ENCODE measurements at places on chromosomes 5 and 9.
A peak's percentile ranks its signal among the peaks of the same experiment; 100 is the strongest.

DNA sequence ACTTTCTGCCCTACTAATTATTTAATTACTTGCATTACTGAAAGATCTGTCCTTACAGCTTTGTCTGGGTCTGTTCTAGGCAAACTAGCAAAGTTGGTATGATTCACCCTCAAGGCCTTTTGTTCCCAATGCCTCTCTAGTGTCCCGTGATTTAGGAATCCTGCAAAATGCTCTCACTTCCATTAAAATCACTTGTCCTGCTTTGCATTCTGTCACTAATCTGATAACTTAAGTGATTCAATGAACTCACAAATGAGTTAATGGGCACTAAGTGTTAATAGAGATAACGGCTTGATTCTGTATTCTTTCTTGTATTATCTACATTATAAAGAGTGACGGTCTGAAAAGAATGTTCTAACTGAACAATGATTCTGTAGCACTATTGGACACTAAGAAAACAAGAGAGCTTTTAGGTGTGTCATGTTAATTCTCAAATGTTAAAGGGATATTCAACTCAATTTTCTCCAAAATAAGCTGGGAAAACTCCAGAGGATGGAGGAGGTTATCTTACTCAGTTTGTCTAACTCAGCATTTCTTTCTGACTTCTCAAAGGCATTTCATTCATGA, 697.3 kb downstream of the CETN3 start:
- DNase-seq, result no peak

DNA sequence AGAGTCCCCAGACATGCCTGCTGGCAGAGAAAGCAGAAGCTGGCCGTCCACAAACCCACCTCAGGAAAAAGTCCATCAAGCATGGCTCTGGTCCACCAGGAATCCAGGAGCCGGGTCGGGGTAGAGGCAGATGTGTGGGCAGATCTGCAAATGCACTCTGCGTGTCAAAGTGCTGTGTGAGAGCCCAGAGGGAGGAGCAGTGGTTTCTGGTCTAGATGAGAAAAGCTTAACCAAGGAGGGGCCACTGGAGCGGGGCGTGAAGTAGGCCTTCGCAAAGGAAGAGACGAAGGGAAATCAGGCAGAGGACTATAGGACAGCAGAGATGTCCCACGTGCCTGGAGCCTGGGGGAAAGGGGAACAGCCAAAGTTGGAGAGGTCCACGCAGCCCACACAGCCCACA, 40.0 kb downstream of the TTLL11 start:
- no peak for DNase-seq

GRCh38 chr9:121622387-121623203, 28.8 kb upstream of the DAB2IP start:
- DNase-seq, result peak; percentile 29

DNA sequence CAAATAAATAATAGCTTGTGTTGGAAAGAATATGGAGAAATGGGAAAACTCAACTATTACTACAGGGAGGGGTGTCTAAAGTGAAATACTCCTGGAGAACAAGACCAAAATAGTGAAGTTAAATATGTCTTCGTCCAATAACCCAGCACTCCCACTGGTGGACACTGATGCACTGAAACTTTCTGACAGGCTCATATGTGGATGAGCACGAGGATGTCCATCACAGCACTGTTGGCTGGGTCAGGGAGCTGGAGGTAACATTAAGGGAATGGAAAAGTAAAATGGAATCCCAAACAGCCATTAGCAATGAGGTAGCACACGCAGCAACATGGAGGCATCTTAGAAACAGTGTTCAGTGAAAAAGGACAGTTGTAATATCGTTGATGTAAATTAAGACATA, 86.5 kb downstream of the LMNB1 start:
- no peak for DNase-seq

DNA sequence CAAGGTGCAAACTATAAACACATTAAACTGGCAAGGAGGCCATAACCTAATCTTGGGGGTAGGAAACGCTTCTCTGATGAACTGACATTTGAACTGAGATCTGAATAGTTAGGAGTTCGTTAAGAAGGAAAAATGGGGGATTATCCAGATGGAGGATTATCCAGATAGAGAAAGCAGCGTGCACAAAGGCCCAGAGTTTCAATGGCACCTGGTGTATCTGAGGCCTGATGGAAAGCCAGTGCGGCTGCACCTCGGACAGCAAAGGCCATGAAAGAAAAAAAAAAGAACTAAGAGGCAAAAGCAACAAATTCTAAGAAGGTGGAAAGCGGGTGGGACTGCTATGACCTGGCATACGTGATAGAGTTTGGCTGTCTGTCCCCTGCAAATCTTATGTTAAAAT, 13.0 kb upstream of the CTNNAL1 start:
- DNase-seq, result no peak

- DNase-seq, result no peak
Measured at GRCh38 chr9:98477884-98478283, 222.4 kb upstream of the TBC1D2 start.

GRCh38 chr5:9712911-9713310, 82.8 kb upstream of the TAS2R1 start:
- no peak for DNase-seq

GRCh38 chr9:32703635-32704034, 68.2 kb upstream of the TAF1L start:
- no peak for DNase-seq

DNA sequence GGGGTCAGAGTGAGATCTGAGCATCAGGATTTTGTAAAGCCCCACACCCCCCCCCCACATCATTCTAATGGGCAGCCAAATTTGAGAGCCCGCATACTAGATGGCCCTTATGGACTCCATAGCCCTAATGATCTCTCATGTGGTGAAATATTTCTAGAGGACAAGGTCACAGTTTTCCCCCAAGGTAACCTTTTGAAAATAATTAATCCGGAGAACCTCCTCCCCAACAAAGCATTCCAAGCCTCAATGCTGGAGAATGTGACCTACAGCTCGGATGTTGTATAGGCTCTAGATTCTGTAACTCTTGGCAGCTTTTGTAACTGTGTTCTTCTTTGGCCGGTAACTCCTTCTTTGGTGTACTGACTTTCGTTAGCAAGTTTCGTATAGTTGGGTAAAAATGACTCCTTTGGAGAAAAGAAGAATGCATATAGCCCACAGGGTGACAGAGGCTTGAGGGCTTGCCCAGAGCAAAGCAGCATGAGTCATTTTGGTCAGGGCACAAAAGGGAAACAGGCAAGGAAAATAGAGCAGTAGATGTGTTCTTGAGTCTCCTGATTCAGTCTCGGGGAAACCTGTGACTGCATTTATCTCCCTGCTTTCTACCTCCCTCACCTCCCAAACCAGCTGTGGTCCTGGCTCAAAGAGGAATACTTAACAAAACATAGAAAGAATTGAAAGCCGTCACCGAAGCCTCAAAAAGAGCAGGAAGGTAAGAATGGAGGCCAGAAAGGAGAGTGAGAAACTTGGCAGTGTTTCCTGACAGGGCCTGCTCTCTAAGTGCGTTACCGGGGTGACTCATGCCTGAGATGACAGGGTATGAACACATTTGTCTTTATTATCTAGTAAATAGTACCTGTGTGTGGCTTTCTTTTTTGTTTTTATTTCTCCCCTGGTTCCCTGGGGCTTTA, 6.6 kb upstream of the XPA start:
- DNase-seq, result no peak

DNA sequence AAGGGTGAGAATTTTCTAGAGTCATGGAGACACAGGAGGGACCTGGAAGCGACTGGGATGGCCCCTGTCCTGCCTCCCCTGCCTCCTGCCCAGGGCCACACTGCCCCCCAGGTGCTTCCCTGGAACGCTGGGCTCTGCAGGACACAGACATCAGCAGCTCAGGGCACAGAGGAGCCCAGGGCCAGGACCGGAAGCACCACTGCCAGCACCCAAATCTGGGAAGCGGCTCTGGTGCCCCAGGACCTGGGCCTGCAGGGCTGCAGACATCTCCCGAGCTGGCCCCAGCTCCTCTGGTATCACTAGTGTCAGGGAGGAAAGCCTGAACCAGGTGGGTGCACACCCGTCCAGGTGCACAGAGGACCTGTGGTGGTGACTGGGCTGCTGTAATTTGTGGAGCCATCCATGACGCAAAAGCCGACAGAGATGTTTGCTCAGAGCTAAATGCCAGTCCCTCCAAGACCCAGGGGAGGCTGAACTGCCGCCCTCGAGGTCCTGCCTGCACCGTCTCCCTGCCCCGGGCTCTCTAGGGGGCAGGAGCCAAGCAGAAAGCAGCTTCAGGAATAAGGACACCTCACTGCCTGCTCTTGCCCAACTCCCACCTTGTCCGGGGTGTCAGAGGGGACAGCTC, 46.0 kb upstream of the SIMC1 start:
- no peak for DNase-seq

- DNase-seq, result no peak
Measured at GRCh38 chr5:166293892-166294291, 1997.6 kb upstream of the WWC1 start.

- no peak for DNase-seq
Measured at GRCh38 chr5:143066556-143067281, 296.5 kb downstream of the ARHGAP26 start.

- DNase-seq, result no peak
Measured at GRCh38 chr5:17020678-17021601, 84.9 kb upstream of the MYO10 start.

DNA sequence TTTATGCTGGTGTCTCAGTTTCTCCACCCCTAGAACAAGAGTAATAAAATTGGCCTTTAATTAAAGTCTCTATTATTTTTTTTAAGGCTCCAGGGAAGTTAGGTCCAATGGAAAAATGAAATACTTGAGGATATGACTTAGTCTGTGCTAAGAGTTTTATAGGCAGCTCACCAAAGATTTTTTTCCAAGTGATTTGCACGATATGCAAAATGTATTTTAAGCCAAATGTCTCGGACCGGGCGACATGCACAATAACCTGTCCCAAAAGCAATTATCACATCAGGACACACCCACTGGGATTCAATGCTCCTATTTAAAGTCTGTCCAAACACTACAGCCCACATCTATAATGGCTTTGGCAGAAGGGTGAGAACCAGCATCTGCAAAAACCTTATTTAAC, 136.1 kb upstream of the ANKH start:
- peak; percentile 19 for DNase-seq

GRCh38 chr5:116289276-116289675, 204.5 kb downstream of the COMMD10 start:
- no peak for DNase-seq

- DNase-seq, result no peak
Measured at GRCh38 chr9:16626577-16627130, 243.8 kb downstream of the BNC2 start.

GRCh38 chr5:96214442-96215197, 218.4 kb downstream of the PCSK1 start:
- no peak for DNase-seq

- DNase-seq, result no peak
Measured at GRCh38 chr5:140236891-140237598, 62.1 kb downstream of the CYSTM1 start.

GRCh38 chr9:35938474-35939356, 19.2 kb downstream of the OR2S2 start:
- DNase-seq, result no peak

DNA sequence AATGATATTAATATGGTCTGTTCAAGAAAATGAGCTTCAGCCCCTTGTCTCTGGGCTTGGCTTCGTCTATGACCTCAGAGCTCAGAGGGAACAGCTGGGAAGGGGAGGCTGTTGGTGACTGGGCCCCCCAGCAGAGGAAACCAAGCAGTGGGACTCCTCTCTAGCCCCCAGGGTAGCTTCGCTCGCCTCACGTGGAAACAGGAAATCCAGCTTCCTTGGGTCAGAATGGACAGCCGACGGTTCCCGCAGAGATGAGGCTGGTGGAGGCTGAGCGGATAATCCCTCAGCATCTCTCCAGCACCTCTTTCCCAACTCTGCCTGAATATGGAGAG, 37.2 kb upstream of the ICE1 start:
- DNase-seq, result no peak

DNA sequence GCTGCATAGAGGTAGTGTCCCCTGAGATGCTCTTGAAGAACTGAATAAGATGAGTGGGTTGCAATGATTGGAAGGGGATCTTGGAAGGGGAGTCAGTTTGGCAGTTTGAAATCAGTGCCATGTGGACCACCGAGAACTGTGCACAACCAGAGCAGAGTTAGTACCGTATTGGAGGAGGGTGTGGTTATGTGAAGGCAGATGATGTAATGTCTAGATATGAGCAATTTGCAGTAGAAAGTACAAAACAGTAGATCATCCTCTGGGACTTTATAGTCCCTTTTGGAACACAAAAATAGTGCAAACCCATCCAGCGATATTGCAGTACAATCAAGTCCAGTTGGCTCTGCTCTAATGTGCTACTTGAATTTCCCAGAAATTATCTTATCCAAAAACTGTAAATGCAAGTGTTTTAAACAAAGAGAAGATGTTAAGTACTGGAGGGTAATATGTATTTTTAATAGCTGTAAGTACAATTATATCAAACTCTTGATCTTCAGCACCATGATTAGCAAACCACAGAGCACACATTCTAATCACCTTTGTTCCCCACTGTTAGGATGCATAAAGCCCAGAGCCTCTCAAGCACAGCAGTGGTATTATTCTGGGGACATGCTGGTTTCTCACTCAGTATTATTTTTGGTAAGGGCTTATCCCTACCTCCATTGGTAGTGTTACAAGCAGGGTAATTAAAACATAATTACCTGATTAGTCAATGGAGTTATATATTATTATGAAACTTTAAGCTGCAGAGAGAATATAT, 41.5 kb downstream of the MEGF10 start:
- no peak for DNase-seq

- no peak for DNase-seq
Measured at GRCh38 chr5:80036615-80037014, 1.5 kb downstream of the THBS4 start.

GRCh38 chr9:128383791-128384190, 12.6 kb downstream of the URM1 start:
- no peak for DNase-seq

DNA sequence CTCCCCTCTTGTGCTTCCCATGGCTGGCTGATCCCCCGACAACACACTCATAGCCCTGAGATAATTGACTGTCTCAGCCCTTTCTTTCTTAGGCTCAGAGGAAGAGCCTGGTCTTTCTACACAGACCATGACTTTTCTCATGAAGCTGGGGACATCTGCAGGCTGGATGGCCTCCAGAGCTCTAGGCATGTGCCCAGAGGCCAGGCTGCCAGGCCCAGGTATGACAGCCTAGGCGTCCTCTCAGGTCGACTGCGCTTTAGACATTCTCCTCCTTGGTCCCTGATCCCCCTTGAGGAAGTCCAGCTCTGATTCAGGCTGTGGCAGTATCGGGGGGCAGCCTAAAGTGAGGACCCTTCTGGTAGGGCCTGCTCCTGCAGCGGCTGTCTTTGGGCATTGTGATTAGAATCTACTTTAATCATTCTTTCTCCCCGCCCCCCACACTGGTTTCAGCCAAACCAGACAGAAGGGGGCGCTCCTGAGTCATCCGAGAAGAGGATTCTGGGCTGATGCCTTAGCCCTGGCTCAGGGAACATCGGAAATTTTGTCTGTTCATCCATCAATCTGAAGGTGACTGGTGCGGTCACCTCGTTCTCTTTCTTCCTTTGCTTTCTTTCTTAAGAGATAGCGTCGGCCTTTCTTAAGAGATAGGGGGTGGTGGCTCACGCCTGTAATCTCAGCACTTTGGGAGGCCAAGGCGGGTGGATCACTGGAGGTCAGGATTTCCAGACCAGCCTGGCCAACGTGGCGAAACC, 66.5 kb upstream of the HSPA9 start:
- no peak for DNase-seq

Measured in BJ (cell line).